Cardiac muscle cell (in vitro differentiated cells and primary cell): ENCODE measurements at places on chromosomes 2 and 18. TPM values are rescaled to one million over a fixed set of nuclear protein-coding genes. Genes with fewer than 3 reads are reported as not detected.

Gene BMP10
- 0.46 and 0.95 TPM in 2 replicates for total RNA-seq

Gene LOXHD1
- total RNA-seq = 0.21 TPM in 1 of 2 replicates, not detected in the other

Gene LBX2
- total RNA-seq = 0.49 and 0.80 TPM in 2 replicates

Gene HOXD9
- not detected in 2 replicates for total RNA-seq

Gene GPR45
- total RNA-seq = not detected in 2 replicates

Gene TNFRSF11A
- 0.56 and 1.2 TPM in 2 replicates for total RNA-seq

Gene SDC1
- total RNA-seq = 13.3 and 13.5 TPM in 2 replicates

Gene EHBP1
- 18.7 and 30.8 TPM in 2 replicates for total RNA-seq

Gene CNRIP1
- total RNA-seq = 6.9 and 8.8 TPM in 2 replicates

Gene UGT1A6
- total RNA-seq = not detected in 2 replicates

Gene TMEFF2
- total RNA-seq = 0.15 and 0.28 TPM in 2 replicates

DNA sequence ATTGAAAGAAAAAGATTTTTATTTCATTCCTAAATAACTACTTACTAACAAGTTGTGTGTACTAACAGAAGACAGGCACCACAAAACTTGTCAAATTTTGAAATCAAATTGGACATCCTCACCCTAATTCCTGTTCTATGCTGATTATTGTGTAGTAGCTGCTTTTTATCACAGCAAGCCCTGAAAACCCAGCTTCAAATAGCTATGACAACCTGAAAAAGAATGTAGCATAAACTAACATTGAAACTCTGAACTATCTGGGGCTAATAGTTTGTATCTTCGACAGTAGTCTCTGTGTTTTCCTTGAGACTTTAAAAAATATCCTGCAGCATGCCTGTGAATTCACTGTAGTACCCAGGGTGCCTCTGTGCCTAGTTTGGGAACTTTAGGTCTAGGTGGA lies 122.6 kb downstream of the WDPCP start:
- no peak for DNase-seq

DNA sequence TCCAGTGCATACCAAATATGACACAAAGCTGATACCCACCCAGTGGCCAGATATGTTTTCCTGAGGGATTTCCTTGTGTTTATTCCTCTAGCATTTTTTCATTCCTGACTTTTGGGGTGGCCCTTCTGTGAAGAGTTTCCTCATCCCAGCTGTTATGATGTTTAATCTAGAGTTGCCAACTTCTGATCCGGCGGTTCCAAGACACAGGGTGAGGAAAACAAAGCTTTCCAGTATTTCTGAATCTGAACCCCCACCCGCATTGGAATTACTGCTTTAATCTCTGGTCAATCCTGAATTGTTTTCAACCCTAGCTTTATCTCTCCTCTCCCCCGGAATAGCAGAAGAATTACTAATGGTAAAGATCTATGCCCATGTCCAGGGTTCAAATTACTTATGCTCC lies 39.2 kb upstream of the PNPT1 start:
- peak; percentile 72 for DNase-seq

DNA sequence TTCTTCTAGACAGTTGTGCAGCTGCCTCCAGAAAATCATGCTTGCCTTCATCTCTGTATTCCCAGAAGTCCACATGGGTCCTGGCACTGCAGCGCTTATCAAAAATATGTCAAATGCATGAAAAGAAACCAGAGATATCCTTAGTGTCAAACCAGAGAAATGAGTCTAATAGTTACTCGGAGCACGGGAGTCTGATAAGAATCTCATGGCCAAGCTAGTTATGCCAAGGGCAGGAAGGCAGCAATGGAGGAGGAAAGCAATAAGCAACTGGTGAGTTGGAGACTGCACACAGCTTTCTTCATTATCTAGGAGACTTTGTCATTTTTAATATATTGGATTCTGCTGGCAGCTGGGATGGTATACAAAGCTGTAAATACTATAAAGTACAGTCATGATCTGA lies 38.6 kb downstream of the TRIB2 start:
- no peak for DNase-seq

DNA sequence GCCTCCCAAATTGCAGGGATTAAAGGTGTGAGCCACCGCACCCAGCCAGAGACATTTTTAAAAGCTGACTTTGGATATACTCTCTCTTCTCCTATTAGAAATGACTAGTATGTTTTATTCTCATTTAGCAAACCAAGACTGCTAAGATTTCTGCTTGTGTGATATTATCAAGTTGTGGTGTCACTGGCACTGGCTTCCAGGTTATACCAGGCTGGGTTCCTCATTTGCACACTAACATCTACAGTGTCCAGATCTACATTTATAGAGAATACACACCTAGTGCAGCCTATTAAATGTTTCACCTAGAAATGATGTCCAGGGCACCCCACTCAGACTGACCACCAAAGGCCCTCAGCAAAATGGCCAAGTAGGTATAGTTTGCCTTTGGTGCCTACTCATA lies 265.3 kb upstream of the STON1 start:
- DNase-seq = no peak

DNA sequence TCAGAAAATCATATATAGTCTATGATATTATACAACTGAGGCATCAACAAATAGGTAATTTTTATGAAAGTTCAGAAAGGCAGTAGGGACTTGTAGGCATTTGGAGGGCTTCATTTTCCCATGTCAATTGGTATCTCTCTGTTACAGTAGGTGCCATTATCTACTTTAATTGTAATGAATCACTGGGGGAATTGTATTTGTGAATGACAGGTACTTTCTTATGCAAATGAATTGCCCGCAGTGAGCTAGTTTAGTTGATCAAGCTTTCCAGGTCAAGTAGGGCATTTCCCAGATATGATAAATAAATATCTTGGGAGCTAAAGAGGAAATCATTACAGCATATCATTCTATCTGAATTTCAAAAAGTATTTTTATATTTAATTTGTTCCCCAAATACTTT lies 1116.3 kb downstream of the DPP10 start:
- DNase-seq = no peak

GRCh38 chr2:34403512-34403911 lies 804.4 kb upstream of the FAM98A start:
- no peak for DNase-seq

GRCh38 chr2:79554899-79555298 lies 42.0 kb downstream of the CTNNA2 start:
- DNase-seq = no peak

GRCh38 chr2:219626540-219626939 lies 890 bp upstream of the SLC4A3 start:
- DNase-seq = no peak

GRCh38 chr18:22528291-22528690 lies 110.6 kb upstream of the CTAGE1 start:
- DNase-seq = no peak

DNA sequence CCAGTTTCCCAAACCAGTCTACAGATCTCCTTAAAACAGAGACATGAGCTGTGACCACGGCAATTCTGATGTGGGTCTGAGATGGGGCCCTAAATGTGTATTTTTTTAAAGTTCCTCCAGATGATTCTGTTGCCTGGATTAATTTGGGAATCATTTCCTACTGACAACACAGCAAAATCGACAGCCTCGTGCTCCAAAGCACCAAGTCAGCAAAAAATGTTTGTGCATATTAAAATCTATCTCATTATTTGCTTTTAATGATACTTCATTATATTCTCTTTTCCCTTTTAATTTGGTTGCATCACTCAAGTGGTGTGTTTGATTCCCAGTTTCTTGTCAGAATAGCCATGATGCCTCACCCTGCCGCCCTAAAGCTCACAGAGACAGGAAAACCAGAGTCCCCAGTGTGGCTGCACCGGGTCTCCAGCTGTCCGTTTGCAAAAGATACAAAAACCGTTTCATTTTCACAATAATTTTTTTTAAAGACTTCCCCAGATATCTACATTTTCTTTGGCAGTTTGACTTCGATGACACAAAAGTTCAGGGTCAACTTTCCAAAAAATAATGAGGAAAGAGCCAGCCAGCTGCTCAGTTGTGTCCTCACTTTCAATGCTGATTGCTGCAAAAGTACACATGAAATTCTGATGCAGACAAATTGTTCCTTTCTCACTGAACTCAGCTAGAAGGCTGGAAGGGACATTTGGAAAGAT lies 443.2 kb upstream of the ID2 start:
- no peak for DNase-seq

DNA sequence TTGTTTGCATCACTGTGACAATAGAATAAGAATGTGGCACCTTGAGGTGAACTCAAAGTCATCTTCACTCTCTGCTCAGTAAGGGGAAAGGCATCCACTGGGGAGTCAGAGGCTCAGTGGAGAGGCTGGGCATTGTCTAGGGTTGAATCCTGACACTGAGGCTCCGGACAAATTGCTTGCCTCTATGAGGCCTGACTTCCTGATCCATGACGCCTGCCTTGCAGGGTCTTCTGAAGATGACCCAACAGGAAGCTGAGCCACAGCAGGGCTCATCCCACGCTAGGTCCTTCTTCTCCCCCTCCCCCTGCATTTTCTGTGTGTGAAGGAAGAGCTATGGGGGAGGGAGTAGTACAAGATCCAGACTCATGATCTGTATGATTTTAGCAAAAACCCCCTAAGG lies 265.1 kb downstream of the SH3BP4 start:
- DNase-seq = no peak

GRCh38 chr2:196046123-196046917 lies 22.3 kb downstream of the DNAH7 start:
- DNase-seq = peak; percentile 13

GRCh38 chr2:26568076-26568890 lies 72.9 kb downstream of the CIB4 start:
- DNase-seq = no peak

DNA sequence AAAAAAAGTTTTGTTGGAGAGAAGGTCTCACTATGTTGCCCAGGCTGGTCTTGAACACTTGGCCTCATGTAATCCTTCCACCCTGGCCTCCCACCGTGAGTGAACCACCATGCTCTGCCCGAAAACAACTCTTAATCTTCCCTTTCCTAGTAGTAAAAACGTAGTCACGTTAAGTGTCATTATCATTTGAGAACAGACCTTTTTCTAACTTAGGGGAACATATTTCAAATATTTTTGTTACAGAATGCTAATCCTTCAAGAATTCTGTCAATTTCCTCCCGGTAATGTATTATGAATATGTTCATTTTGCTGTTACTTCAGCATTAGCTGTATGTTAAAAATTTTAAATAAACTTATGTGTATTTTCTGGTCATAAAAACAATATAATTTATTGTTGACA lies 49.7 kb downstream of the MTA3 start:
- DNase-seq = no peak

- no peak for DNase-seq
These were observed 143.9 kb downstream of the GALR1 start for GRCh38 chr18:77393519-77393918.

DNA sequence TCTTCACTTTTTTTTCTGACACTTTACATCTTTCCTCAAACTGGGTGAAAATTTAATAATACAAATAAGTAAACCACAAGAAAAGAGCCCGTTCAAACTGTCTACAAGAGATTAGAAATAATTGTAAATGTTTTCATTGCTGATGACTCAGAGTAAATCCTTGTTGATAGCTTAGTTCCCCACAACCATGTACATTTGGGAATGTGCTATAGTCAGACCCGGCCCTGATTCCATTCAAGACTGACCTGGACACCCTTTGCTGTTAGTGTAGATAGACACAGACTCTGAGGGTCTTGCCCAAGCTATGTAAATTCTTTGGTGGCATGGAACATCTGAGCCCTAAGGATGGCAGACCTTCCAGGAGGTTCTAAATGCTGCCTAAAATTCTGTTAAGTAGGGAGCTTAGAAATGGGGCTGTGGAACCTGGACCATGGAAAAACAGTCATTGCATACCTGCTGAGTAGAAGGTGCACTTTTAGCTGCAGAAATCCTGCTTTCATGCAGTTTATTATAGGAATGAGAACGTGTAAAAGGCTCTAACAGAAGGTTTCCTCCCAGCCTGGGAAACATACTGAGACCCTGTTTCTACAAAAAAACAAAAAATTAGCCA lies 3.7 kb downstream of the MALT1 start:
- DNase-seq = no peak

- DNase-seq = no peak
These were observed 4.6 kb upstream of the ADD2 start for GRCh38 chr2:70772486-70773155.

- DNase-seq = no peak
These were observed 65.6 kb downstream of the COL5A2 start for GRCh38 chr2:189113963-189114362.

DNA sequence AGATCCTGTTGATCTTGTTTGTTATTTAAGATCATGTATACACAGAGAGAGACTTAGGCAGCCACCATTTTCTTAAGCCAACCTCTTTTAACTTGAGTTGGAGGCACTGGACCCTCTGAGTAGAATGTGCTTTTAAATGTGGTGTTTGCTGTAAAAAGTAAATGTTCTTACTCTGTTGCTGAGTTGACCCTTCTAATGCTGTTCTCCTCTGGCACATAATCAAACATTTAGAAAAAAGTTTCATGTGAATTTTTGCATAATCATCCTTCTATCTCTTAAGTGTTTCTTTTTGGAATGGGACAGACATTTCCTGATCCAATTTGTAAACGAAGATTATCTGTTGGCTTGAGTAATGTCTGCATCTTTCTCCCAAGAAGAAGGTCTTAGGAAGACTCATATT lies 255.1 kb upstream of the ETAA1 start:
- no peak for DNase-seq

DNA sequence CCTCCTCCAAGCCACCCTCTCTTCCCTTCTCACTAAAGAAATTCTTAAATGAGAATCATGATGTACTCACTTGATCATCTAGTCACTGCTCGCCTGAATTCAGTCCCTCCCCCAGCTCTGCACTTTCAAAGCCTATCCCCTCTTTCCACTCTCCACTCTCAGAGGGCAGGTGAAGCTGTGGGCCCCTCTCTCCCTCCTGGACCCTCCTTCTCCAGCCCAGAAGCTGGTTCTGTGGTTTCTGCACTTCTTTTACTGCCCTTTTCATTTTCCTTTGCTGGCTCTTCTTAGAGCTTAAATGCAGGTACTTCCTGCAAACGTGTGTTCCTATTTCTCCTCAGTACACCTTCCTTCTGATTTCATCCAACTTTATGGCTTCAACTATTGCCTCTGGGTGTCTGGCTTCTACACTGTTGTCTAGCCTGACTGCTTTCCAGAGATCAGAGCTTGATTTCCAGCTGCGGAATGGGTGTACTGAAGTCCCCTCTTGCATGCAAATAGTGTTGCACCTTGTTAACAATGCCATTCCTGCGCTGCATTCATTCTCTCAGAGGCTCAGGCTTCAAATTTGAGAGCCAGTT lies 15.3 kb upstream of the TXNDC2 start:
- no peak for DNase-seq

DNA sequence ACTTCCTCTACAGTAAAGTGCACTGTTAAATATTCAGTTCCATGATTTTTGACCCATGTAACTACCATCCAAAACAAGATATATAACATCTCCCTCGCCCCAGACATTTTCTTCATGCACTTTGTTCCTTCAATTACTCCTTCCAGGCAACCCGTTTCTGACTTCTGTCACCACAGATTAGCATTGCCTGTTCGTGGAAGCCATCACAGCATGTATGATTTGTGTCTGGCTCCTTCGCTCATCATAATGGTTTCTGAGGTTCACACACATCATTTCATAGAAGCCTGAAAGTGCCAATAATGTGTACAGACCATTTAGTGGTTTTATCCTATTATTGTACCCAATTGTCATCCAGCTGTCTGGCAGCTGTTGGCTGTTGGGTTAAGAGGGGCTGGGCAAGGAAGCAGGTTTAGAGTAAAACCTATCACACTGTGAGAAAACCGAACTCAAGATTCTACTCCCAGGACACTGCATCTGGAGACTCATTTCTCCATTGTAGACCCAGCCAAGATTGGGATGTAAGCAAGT lies 16.1 kb downstream of the ARHGAP28 start:
- DNase-seq = no peak

- DNase-seq = no peak
These were observed 16.4 kb upstream of the CD28 start for GRCh38 chr2:203690117-203690431.
